ENCODE measurements at places on chromosomes 1 and 21.

GRCh38 chr1:213942061-213942460, 45.7 kb upstream of the PROX1 start:
- DNase-seq, result no peak

DNA sequence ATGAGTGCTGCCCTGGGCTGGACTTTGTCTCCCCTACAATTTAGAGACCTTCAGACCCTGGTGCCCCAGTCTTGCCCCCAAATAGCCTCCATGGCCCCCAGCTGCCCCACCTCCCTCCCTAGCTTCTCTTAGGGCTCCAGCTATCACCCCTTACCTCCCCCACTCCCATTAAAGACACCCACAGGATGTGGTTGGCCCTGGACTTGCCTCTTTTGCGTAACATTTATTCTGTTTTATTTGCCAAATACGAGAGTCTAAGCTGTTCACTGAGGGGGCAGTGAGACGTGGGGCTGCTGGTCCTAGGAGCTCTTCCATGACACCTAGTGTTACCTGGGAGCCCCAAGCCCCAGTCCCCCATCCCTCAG, 4.5 kb downstream of the ZC3H12A start:
- peak; percentile 77 for DNase-seq

DNA sequence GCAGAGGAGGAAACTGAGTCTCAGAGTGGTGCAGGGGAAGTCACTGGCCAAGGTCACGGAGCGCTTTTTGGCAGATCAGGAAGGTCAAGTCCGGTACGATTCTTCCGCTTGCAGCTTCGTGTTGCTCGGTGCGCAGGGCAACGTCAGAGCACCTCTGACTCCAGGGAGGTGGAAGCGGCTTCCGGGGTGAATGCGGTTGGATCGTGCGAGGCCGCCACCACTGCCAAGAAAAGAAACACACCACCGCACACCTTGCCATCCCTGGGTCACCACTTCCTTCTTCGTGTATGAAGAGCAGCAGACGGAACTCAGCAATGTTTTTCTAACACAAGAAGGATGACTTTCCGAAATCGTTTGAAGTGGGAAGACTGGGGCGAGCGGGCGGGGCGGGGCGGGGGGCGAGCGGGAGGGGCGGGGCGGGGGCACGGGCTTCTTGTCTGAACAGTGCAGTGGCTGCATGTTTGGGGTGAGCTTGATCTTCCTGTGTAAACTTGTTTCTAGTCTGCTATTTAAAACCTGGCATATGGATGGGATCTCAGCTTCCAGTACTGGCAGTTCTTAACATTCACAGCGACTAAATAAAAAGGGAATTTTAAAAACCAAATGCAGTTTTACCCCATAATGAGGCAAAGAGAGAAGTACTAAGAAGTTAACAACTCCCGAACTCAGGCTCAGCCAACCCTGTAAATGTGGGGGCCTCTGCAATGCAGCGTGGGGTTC, 300.0 kb downstream of the RRAGC start:
- DNase-seq, result peak; percentile 87

DNA sequence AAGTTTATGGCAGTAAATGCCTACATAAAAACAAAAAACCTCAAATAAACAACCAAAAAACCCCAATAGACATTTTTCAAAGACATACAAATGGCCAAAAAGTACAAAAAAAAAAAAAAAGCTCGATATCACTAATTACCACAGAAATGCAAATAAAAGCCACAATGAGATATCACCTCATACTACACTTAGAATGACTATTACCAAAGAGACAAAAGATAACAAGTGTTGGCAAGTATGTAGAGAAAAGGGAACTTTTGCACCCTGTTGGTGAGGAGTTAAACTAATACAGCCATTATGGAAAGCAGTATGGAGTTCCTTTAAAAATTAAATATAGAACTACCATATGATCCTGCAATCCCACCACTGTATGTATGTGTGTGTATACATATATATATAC, 21.1 kb downstream of the SLC25A24 start:
- no peak for DNase-seq

DNA sequence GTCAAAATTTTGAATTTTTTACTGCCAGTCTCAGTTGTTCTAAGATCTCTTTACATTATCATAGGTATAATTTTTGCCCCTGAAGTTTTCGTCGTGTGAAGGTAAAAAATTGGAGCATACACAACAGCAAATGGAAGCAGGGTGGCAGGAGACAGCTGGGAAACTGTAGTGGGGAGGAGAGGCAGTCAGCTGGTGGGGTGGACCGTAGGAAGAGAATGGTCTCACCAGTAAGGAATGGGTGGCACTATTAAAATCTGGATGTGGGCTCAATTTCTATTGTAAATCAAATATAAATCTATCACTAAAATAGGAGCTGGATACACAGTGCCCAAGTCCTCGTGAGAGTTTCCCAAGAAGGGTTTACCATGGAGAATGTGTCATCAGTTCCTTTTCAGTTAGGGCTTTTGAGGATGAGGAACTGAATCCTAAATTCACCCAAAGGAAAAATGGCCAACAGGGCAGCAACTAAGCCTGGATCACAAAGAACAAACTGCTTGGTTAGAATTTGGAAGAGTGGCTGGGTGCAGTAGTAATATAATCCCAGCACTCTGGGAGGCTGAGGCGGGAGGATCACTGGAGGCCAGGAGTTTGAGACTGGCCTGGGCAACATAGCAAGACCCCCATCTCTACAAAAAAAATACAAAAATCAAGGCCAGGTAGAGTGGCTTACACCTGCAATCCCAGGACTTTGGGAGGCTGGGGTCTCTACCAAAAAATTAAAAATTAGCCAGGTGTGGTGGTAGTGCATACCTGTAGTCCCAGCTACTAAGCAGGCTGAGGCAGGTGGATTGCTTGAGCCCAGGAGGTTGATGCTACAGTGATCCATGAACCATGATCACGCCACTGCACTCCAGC, 10.5 kb upstream of the IRF2BP2 start:
- DNase-seq, result no peak

GRCh38 chr1:9892563-9893528, 17.2 kb downstream of the CTNNBIP1 start:
- DNase-seq, result no peak

DNA sequence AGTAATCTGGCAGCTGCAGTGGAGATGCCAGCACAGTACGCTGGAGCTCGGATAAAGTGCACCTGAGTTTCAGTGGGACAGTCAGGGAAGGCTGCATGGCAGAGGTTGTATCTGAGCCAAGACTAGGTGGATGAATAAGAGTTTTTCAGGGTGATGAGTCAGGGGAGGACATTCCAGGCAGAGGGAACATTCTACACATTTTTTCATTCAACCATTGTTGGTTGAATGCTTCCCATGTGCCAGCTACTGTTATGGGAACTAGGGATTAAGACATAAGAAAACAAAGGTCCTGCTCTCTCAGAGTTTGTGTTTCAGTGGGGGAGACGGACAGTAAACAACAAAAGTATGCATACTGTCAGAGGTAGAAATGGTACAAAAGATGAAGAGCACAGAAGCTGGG, 5.2 kb downstream of the LEPR start:
- no peak for DNase-seq

DNA sequence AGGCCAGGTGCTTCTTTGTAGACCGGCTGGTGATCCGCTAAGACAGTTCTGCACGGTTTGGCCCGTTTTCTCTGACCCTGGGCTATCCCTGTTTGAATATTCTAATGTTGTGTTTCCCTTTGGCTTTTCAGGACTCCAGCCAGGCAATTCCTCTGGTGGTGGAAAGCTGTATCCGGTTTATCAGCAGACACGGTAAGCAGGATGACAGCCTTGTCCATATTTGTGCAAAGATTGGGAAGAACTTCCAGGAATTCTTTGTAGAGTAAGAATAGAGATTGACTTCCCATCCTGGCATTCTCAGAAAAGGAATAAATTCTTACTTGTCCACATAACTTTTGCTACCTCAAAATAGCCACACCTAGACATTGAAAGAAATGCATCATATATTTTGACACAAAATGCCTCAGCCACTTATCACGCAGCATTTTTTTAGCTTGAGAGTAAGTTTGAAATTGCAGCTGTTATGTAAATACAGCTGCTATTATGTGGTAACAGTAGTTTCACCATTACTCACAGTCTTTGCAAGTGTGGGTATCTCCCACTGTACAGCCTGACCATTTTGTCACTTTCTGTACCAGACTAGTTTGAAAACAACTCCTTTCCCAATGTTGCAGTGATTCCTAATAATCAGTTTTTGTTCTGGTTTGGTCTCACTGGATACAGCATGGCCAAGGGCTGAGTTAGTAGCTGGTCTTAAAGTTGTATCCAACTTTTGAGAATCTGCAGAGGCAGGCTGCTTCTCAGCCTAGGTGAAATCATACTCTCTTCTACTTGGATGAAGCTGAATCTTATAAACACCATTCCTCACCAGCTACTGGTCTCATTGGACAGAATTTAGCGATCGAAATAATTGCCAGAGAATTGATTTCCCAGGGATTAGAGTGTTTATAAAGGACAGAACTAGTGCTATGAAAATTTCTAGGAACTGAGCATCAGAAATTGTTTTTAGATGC, 40.0 kb upstream of the IKBKE start:
- DNase-seq, result no peak

DNA sequence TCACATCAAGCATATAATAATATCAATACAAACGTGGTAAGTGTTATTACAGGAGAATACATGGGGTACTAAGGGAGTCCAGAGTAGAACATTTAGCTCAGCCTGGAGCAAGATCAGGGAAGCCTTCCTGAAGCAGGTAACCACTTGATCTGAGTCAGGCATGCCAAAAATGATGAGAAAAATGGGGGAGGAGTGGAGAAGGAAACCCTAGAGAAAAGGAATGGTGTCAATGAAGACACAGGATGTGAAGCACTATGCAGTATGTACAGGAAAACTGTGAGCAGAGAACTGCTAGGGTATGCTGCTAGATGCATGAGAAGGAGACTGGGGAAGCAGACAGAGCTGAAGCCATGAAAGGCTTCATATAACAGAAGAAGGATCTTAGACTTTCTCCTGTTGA, 84.7 kb downstream of the NOTCH2 start:
- no peak for DNase-seq

GRCh38 chr1:113369040-113369439, 21.3 kb upstream of the MAGI3 start:
- no peak for DNase-seq

GRCh38 chr1:149844101-149844500, 55.3 kb upstream of the BOLA1 start:
- DNase-seq, result peak; percentile 45
